H9 (cell line): ENCODE measurements at places on chromosomes 12 and 14. TPM values are rescaled to one million over a fixed set of nuclear protein-coding genes. Genes with fewer than 3 reads are reported as not detected.

- DNase-seq, result no peak
- no peaks in the 10 kb centered on the region for H3K4me1 ChIP-seq
- H3K27me3 ChIP-seq, result no peaks in the 10 kb centered on the region
- H3K4me3 ChIP-seq, result no peak overlapping the region
- no peaks in the 10 kb centered on the region for H3K36me3 ChIP-seq
Observed at GRCh38 chr12:15334225-15334624, 11.9 kb downstream of the PTPRO start.

GRCh38 chr14:83974647-83975163 lies 1555.2 kb upstream of the FLRT2 start:
- H3K27me3 ChIP-seq, result no peaks in the 10 kb centered on the region
- H3K4me3 ChIP-seq, result no peak overlapping the region
- no peaks in the 10 kb centered on the region for H3K4me1 ChIP-seq

- H3K27me3 ChIP-seq, result no peaks in the 10 kb centered on the region
- peaks cover 7% of the 10 kb centered on the region for H3K4me1 ChIP-seq
- DNase-seq, result no peak
- H3K36me3 ChIP-seq, result no peaks in the 10 kb centered on the region
- no peak overlapping the region for H3K27ac ChIP-seq
- no peak overlapping the region for H3K4me3 ChIP-seq
Observed at GRCh38 chr14:59213368-59214315, 25.2 kb downstream of the DAAM1 start.

DNA sequence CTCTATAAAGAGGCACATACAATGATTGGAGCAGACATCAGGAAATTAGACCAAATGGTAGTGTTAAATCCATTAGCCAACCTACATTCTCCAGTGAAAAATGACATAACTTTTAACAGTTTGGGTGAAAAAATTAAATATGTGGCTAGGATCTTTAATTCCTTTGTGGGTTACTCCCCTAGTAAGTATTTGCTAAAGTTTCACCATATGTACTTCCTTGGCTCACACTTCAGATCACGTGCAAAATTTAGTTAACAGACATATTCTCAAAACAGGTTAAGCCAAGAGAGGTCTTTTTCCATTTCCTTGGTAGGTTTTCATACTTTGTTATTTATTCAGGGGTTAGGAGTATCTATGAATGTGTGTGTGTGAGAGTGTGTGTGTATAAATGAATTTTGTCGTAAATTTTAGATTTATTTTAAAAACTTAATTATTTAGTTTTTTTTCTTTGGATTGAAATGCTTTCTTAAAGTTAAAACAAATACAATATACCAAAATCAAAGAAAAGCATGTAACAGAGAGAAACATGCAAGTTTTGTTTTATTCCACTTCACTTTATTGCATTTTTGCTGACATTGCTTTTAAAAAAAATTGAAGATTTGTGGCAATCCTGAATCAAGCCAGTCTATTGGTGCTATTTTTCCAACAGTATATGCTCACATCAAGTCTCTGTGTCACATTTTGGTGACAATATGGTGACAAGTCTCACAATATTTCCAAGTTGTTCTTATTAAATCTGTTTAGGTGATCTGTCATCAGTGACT lies 258.7 kb downstream of the FLRT2 start:
- H3K4me1 ChIP-seq, result no peaks in the 10 kb centered on the region
- H3K36me3 ChIP-seq, result no peaks in the 10 kb centered on the region
- H3K27me3 ChIP-seq, result no peaks in the 10 kb centered on the region
- DNase-seq, result no peak

DNA sequence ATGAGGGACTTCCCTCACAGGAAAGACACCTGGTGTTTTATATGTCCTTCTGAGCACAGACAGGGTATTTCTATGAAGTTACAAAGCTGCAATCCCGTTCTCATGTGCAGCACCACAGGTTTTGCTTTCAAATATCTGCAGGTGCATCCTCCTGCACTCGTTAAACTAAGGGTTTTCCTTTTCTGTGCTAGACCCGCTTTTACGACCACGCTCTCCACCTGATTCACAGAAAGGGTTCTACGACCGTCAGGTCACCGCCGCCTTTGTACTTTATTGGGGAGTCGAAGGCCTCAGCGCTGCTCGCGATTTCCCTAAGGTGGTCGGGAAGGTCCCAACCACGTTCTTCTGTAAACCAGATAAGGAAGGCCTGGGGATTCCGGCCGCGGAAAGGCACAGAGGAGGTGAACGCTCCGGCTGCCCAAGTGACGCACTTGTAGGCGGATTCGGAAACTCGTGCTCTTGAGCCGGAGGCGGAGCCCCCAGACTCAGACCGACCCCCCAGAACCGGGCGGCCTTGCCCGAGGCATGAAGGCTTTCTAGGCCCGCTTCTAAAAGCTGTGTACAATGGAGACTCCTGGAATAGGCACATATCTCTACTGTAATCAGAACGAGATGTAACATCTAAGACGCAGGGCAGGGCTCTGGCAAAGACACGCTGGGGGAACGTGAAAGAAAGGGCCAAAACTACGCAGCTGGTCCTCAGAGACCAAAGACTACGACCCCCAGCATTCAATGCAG lies 995 bp upstream of the HSP90B1 start:
- H3K27ac ChIP-seq, result peak overlapping the region; percentile 51
- H3K27me3 ChIP-seq, result no peaks in the 10 kb centered on the region
- peak; percentile 94 for DNase-seq
- peak overlapping the region; percentile 80 for H3K4me3 ChIP-seq

- H3K27ac ChIP-seq, result no peak overlapping the region
- no peak overlapping the region for H3K4me3 ChIP-seq
- no peak for DNase-seq
- no peaks in the 10 kb centered on the region for H3K36me3 ChIP-seq
- H3K4me1 ChIP-seq, result no peaks in the 10 kb centered on the region
- no peaks in the 10 kb centered on the region for H3K27me3 ChIP-seq
Observed at GRCh38 chr14:78182722-78183121, 12.5 kb downstream of the NRXN3 start.

GRCh38 chr14:101596742-101597141 lies 35.4 kb downstream of the DIO3 start:
- H3K27me3 ChIP-seq, result no peaks in the 10 kb centered on the region
- H3K4me1 ChIP-seq, result no peaks in the 10 kb centered on the region
- H3K4me3 ChIP-seq, result no peak overlapping the region
- no peak overlapping the region for H3K27ac ChIP-seq

- no peaks in the 10 kb centered on the region for H3K27me3 ChIP-seq
- H3K36me3 ChIP-seq, result peaks cover 5% of the 10 kb centered on the region
- no peak for DNase-seq
- no peak overlapping the region for H3K27ac ChIP-seq
- H3K4me3 ChIP-seq, result no peak overlapping the region
Observed at GRCh38 chr12:129186952-129187351, 333.7 kb downstream of the GLT1D1 start.

- H3K4me3 ChIP-seq, result no peak overlapping the region
- no peaks in the 10 kb centered on the region for H3K27me3 ChIP-seq
- H3K27ac ChIP-seq, result no peak overlapping the region
Observed at GRCh38 chr12:119479121-119479561, 114.4 kb upstream of the TMEM233 start.

DNA sequence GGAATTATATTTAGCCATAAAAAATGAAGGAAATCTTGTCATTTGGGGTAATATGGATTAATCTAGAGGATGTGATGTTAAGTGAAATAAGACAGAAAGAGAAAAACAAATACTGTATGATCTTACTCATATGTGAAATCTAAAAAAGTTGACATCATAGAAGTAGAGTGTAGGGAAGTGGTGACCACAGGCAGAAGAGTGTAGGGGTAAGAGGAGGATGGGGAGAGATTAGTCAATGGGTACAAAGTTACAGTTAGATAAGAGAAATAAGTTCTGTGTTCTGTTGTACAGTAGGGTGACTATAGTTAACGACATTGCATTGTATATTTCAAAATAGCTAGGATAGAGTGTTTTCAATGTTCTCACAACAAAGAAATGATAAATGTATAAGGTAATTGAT lies 87.0 kb downstream of the TSHR start:
- no peaks in the 10 kb centered on the region for H3K4me1 ChIP-seq
- H3K27me3 ChIP-seq, result no peaks in the 10 kb centered on the region
- no peak for DNase-seq
- H3K27ac ChIP-seq, result no peak overlapping the region
- H3K36me3 ChIP-seq, result no peaks in the 10 kb centered on the region

DNA sequence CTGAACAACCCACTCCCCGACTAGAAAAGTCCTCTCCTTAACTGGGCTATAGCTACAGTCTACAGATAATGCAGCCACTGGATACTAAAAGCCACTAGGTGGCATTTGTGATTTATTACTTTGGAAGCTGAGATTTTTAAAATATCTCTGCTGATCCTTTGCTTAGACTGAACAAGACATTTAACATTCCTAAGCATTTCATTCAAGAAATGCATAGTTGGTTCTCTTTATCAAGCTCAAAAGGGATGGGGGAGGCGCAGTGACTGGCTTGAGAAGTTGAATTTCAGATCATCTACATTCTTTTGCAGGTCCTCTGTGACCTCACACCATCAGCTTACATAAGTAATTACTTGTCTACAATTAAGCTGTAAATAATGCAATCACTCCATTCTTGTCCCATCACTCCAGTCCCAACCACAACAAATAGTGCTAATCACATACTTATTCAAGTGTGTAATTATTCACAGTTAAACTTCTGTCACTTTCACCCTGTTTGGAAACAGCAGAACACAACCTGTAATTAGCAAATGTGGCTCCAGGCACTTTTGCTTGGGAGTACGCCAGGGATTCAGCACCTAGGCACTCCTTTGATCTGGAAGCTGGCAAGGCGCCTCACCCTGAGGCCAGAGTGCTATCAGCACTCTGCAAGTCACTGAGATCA lies 203.6 kb downstream of the NOVA1 start:
- no peaks in the 10 kb centered on the region for H3K36me3 ChIP-seq
- H3K27ac ChIP-seq, result no peak overlapping the region
- H3K27me3 ChIP-seq, result no peaks in the 10 kb centered on the region
- peak; percentile 34 for DNase-seq

GRCh38 chr12:105590571-105590970 lies 260.1 kb downstream of the C12orf75 start:
- no peak for DNase-seq
- no peaks in the 10 kb centered on the region for H3K4me1 ChIP-seq
- H3K27me3 ChIP-seq, result no peaks in the 10 kb centered on the region
- no peak overlapping the region for H3K4me3 ChIP-seq

GRCh38 chr14:80078501-80078900 lies 132.8 kb downstream of the DIO2 start:
- H3K36me3 ChIP-seq, result no peaks in the 10 kb centered on the region
- no peaks in the 10 kb centered on the region for H3K4me1 ChIP-seq
- H3K27me3 ChIP-seq, result no peaks in the 10 kb centered on the region
- no peak overlapping the region for H3K4me3 ChIP-seq

DNA sequence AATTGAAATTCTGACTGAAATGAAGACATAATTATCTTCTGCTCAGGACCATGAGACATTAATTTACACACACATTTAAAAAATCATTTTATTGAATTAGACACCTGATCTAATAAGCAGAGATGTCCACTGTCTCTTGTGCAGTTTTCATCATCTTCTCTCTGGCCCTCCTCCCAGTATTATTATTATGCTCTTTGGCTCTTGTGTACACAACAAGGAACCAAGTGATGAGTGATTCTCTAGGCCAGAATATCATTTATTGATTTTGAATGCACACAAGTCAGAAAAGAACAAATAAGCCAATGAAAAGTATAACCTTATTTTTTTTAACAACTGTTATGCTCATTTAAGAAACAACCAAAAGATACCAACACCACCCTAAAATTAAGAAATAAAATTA lies 244.7 kb upstream of the KRR1 start:
- H3K36me3 ChIP-seq, result no peaks in the 10 kb centered on the region
- H3K27ac ChIP-seq, result no peak overlapping the region
- no peak overlapping the region for H3K4me3 ChIP-seq
- H3K27me3 ChIP-seq, result no peaks in the 10 kb centered on the region
- H3K4me1 ChIP-seq, result peaks cover 2% of the 10 kb centered on the region; the same call in 1 of the 2 replicates

DNA sequence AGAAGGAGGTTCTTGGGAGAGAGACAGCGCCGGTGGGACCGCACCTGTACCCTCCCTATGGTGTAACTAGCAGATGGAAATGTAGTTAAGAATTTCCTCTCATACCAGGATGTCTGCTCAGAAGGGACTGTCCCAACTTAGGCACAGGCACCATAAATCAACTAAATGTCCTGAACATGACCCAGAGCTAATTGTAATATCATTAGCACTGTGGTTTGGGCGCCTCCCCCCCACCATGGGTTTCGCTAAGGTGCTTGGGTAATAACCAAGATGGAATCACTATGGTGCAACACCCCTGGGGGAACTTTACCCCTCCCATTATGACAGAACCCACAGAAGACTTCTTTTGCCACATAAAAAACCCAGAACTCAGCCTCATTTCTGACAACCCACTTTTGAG lies 15.9 kb downstream of the ZNF641 start:
- no peaks in the 10 kb centered on the region for H3K4me1 ChIP-seq
- H3K27me3 ChIP-seq, result no peaks in the 10 kb centered on the region
- H3K36me3 ChIP-seq, result no peaks in the 10 kb centered on the region
- no peak overlapping the region for H3K4me3 ChIP-seq
- no peak overlapping the region for H3K27ac ChIP-seq

GRCh38 chr12:128613837-128614590 lies 209.7 kb downstream of the SLC15A4 start:
- peak; percentile 73 for DNase-seq
- no peaks in the 10 kb centered on the region for H3K4me1 ChIP-seq
- H3K4me3 ChIP-seq, result no peak overlapping the region
- H3K27ac ChIP-seq, result no peak overlapping the region

DNA sequence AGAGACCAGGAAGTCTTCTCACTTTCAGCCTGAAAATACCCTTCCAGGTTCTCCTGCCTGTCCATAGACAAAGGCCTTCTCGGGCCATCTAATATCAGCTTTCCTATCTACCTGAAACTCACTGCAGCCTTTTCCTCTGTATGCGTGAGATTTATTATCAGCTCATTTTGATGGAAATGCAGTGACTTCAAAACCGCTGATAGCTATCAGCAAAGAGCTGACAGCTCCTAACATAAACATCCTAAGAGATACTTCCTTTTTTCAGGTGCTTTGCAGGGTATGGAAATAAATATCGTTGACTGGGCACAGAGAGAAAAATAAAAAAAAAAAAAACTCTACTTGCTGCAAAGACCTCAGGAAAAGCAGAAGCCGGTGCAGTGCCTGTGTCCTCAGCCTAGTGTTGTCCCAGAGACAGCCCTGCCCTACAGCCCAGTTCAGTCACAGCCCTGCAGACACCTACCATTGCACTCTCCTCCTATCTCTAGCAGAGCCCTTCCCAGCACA lies 215.0 kb upstream of the EGLN3 start:
- no peaks in the 10 kb centered on the region for H3K27me3 ChIP-seq
- H3K4me3 ChIP-seq, result no peak overlapping the region
- no peaks in the 10 kb centered on the region for H3K36me3 ChIP-seq
- H3K4me1 ChIP-seq, result no peaks in the 10 kb centered on the region
- no peak for DNase-seq

- no peak for DNase-seq
- H3K36me3 ChIP-seq, result no peaks in the 10 kb centered on the region
- no peak overlapping the region for H3K4me3 ChIP-seq
- H3K27ac ChIP-seq, result no peak overlapping the region
- no peaks in the 10 kb centered on the region for H3K27me3 ChIP-seq
Observed at GRCh38 chr12:26863515-26863914, 30.5 kb upstream of the ITPR2 start.

Gene KRT77
- not detected in 2 replicates for total RNA-seq

Gene RD3L
- not detected in 2 replicates for total RNA-seq

Gene PIANP
- total RNA-seq, result 5.2 and 6.6 TPM in 2 replicates

Gene ERP27
- not detected in 2 replicates for total RNA-seq

Gene EGLN3
- 19.8 and 24.7 TPM in 2 replicates for total RNA-seq
